ENCODE measurements at places on chromosomes 11 and 22. TPM values are rescaled to one million over a fixed set of nuclear protein-coding genes. Genes with fewer than 3 reads are reported as not detected.

GRCh38 chr11:69812946-69813345 is 6.3 kb downstream of the FGF3 start:
- no peak for DNase-seq
- no peak overlapping the region for H3K27ac ChIP-seq
- no peaks in the 10 kb centered on the region for H3K4me1 ChIP-seq
- H3K4me3 ChIP-seq, result no peak overlapping the region

- H3K36me3 ChIP-seq, result no peaks in the 10 kb centered on the region
- no peaks in the 10 kb centered on the region for H3K4me1 ChIP-seq
- no peak overlapping the region for H3K4me3 ChIP-seq
- H3K27me3 ChIP-seq, result no peaks in the 10 kb centered on the region
Measured at GRCh38 chr22:44108806-44109385, 71.8 kb upstream of the PARVG start.

TYR gene
- polyA plus RNA-seq, result not detected

C1QTNF4 gene
- polyA plus RNA-seq, result not detected
